Stimulated activated CD4-positive, alpha-beta T cell treated with anti-CD3 and anti-CD28 coated beads, TNF-alpha, amount 100 ng/mL, for 48 hours (primary cell): ENCODE measurements at places on chromosomes 2 and 18.

- no peak for DNase-seq
Measured at GRCh38 chr2:147100406-147101035, 744.3 kb upstream of the ACVR2A start.

GRCh38 chr2:131077182-131077846 lies 15.9 kb downstream of the FAM168B start:
- DNase-seq = no peak

- no peak for DNase-seq
Measured at GRCh38 chr18:44392933-44393332, 287.8 kb upstream of the SETBP1 start.

- no peak for DNase-seq
Measured at GRCh38 chr2:44801289-44801840, 140.1 kb upstream of the SIX3 start.

GRCh38 chr18:77166523-77166922 lies 33.9 kb upstream of the MBP start:
- DNase-seq = no peak

DNA sequence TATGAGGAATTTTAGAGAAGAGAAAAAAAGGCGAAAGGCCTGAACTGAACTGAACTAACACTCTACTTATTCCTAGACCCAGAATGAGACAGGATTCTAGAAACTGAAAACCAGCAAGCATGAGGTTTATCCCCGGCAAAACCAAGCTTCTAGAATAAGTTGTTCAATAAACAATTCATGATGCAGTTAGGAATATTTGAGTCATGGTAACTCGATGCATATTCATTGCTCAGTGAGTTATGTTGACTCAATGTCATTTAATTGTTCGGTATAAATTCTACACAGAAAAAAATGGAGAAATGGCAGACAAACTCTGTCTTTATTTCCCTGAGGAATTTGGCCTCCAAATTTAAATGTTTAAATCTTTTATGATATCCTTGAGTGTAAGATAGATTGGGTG lies 321.5 kb downstream of the SATB2 start:
- DNase-seq = no peak

DNA sequence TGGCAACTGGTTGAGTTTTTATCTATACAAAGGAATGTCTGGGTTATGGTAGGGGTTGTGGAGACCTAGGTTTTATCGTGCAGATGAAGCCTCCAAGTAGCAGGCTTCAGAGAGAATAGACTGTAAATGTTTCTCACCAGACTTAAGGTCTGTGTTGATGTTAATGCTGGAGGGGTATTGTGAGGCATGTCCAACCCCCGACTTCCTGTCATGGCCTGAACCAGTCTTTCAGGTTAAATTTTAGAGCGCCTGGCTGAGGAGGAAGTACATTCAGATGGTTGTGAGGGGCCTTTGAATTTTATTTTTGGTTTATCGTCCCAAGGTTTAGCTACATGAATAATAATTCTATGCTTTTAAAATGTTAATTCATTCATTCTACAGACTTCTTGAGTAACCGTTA lies 435.1 kb downstream of the DLGAP1 start:
- no peak for DNase-seq

DNA sequence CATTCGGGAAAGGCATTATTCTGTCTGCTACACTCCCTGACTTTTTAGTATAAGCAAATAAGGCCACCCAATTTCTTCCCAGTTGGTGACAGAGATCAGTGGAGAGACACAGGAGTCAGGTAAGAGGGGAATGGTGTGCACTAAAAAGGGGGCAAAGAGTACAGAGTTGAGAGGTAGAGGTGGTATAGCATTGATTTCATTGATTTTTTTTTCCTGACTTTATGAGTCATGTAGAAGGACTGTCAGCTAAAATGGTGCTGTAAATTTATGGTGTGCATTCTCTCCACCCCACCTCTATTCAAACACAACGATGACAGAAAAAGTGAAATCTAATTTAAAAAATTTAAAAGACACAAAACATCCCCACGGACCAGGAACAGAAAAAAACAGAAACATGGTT lies 23.7 kb upstream of the ST8SIA3 start:
- DNase-seq = no peak
